ENCODE measurements at places on chromosomes 1 and 21.
A peak's percentile ranks its signal among the peaks of the same experiment; 100 is the strongest.

DNA sequence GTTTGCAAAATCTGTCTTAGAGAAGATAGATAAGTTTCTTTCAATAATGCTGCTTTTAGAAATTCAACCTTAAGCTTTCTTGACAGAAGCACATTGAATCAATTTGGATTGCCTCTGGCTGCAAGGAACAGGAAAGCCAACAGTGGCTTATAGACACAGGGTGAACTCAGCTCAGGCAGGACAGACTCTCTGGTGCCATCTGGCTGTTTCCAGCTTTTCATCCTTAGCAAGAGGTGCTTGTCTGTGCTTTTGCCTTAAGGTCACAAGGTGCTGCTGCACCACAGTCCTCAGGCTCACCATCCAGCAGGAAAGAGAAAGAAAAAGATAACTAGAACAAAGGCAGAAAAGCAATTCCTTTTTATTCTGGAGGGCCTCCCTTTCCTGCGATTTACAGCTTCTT, 93.7 kb upstream of the ETS2 start:
- no peak for DNase-seq

GRCh38 chr21:24200052-24200451, 1407.2 kb downstream of the MRPL39 start:
- no peak for DNase-seq

GRCh38 chr1:205500240-205501233, 3.9 kb upstream of the CDK18 start:
- DNase-seq = no peak

GRCh38 chr1:114232691-114233090, 79.0 kb upstream of the SYT6 start:
- no peak for DNase-seq

DNA sequence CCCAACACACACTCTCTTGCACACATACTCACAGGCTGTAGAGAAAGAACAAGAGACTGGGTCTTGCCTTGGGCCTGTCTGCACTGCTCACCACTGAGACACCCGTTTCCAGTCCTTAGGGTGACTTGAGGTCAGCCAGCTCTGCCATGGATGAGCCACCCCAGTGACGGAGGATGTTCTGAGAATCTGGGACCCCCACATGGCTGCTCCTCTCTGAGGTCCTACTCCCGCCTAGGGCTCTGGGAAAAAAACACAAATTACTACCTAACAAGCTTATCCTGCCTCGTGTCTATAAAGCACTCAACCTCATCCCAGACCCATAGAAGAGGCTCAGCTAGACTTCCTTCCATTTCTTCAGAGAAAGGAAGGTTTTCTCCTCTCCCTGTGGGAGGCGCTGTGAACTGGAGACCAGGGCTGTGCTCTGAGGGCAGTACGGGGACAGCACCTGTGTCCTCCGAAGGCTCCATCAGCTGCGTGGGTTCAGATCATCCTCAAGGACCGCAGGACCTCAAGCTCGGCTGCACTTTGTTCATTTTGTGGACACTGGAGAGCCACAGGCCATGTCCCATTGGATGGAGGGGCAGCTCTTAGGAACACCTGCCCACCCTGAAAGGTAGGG, 4.3 kb upstream of the CLEC20A start:
- no peak for DNase-seq

GRCh38 chr1:87394513-87394912, 65.8 kb downstream of the LMO4 start:
- DNase-seq = no peak

- no peak for DNase-seq
Measured at GRCh38 chr1:224851210-224851847, 78.1 kb upstream of the DNAH14 start.

GRCh38 chr1:150321826-150322166, 463 bp downstream of the PRPF3 start:
- no peak for DNase-seq

DNA sequence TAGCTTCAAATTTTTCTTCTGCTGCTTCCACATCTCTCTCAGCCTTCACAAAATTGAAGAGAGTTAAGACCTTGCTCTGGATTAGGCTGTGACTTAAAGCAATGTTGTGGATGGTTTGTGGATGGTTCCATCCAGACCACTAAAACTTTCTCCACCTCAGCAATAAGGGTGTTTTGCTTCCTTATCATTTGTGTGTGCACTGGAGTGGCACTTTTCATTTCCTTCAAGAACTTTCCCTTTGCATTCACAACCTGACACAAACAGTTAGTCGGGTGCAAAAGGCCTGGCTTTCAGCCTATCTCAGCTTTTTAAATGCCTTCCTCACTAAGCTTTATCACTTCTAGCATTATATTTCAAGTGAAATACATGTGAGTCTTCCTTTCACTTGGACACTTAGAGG, 30.3 kb downstream of the DENND1B start:
- DNase-seq = no peak

GRCh38 chr1:47478090-47478489, 40.2 kb downstream of the FOXD2 start:
- DNase-seq = peak; percentile 44

GRCh38 chr1:72892461-72892860, 610.1 kb upstream of the NEGR1 start:
- DNase-seq = no peak
